CD4-positive, alpha-beta T cell treated with Interleukin-1 beta for 1 hour (primary cell): ENCODE measurements at places on chromosomes 16 and 17.

DNA sequence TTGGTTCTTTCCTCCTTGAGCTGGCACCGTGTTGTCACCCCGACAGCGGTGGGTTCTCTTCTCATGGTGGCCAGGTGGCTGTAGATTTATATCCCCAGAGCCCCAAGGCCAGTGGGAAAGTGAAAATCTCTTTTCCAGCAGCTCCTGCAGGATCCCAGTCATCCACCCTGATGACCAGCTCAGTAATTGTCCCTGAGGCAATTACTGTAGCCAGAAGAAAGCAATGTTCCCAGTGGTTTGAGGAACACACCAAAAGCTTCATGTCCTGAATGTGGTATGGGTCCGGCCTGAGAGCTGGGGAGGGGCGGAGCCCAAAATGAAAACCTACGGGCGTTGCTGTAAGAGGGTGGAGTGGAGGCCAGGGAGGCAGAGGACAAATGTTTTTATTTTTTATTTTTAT is 69.0 kb downstream of the WSB1 start:
- DNase-seq: no peak

DNA sequence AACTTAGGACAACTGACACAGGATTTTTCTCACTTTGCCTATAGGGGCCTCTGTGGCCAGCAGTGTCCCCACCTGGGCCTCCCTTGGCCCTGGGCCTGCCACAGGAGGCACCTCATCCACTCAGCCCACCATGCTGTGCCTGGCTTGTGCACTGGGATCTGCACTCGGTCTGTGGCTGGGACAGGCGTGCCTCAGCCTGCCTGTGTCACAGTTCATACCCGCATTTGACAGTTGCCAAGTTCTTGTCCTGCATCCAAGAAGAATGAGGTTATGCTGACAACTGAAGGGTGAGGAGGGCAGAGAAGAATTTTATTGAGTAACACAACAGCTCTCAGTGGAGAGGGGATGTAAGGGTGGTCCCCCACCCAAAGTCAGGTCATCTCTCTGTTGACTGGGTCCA is 36.0 kb downstream of the ZFP90 start:
- no peak for DNase-seq

GRCh38 chr16:49552313-49552928 is 178.8 kb downstream of the C16orf78 start:
- no peak for DNase-seq

DNA sequence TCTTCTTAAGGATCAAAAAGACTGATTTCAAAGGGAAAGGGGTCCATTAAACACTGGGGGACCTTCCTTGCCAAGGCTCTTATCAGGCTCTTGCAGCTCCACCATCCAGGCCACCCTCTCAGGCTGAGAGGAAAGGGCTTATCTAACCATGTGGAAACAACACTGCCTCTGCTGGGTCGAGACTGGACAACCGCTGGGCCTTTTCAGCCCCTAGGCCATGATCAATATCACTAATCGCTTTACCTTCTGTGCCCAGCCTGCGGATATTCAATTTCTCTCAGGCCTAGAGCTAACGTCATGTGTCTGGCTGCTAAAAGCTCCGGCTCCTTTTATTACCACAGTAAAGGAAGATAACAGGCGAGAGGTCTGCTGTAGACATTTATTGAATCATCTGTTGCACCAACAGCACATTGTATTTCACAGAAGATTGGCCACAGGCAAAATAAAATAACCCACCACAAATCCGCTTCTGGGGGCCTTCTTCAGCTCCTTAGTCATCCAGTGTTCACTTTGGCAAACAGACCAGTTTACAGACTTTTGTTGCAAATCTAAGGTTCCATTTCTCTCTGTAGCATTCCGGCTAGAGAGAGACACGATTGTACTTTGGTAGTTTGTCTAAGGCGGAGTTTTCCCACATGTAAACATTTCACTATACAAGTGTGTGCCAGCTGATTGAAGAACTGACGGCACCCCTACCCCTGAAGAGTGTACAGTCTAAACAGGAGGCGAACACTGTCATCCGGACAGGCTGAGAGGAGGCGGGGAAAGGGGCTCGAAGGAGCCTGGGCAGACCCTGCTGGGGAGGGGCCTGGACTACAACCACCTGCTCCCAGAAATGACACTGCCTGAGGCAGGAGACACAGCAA is 13.9 kb downstream of the CYB561 start:
- DNase-seq: no peak

- DNase-seq: no peak
Observed at GRCh38 chr17:22517716-22518115, 825.4 kb downstream of the KCNJ18 start.

DNA sequence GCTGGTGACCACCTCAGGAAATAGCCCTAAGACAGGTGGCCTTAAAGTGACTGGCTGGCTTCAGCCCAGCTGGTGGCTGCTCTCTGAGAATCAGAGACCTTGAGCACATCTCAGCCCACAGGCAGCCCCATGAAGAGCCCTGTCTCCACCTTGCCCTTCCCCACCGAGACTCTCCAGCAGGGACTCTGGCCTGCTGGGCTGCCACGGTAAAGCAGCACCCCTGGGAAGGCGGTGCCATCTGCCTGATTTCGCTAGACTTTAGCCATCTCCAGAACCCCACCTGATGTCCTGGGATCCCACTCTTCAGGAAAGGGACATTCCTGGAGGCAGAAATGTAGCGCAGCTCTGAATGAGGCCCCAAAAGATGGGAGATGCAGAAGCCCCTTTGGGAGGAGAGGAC is 45.2 kb upstream of the LGALS9 start:
- DNase-seq: no peak

- DNase-seq: no peak
Observed at GRCh38 chr17:74888469-74888868, 5.0 kb downstream of the FADS6 start.

DNA sequence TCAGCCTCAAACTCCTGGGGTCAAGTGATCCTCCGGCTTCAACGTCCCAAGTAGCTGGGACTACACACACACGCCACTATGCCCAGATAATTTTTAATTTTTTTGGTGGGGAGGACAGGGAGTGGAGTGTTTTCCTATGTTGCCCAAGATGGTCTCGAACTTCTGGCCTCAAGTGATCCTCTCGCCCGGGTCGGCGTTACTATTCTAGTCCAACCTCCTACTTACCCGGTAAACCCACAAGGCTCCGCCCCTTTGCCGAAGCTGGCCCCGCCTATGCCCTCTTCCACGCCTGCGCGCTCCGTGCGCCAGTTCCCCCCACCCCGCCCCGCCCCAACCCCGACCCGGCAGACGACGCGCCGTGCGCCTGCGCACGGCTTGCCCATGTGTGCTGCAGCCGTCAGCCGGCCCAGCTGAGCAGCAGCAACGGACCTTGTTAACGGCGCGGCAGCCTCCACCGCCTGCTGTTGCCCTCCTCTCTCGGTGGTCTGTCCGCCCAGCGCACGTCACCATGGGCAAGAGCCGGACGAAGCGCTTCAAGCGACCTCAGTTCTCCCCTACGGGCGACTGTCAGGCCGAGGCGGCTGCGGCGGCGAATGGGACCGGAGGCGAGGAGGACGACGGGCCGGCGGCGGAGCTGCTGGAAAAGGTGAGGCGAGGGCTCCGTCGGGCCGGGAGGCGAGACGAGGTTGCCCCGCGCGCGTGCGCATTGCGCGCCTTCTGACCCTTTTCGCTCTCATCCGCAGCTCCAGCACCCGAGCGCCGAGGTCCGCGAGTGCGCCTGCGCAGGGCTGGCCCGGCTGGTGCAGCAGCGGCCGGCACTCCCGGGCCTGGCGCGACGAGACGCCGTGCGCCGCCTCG is at the start of gene HEATR3:
Gene HEATR3 (plus strand): TSS at position 347 of the 858 bp plus-strand sequence. CDS start 162 bp downstream, at position 509.
- DNase-seq: peak; percentile 97

DNA sequence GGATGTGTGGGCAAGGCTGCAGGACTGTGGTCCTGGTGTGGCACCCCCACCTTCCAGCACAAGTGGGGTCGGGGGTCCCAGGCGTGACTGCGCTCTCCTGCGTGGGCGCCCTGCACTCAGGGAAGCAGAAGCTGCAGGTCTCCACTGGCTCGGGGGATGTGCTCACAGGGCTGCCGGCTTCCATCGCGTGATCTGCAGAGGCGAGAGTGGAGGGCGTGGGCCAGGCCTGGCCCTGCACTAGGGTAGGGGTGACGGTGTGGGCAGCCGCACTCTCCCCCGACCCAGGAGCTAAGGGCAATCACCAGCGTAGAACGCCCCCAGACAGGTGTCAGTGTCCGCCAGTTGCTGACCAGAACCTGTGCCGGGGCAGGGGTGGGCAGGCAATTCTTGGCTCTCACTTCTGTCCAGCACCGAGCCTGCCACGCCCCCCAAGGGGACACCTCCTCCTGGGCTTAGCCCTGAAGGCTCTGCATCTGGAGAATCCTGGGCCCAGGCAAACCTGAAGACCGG is 32.3 kb downstream of the TNFRSF13B start:
- no peak for DNase-seq

- no peak for DNase-seq
Observed at GRCh38 chr16:5330058-5330457, 232.5 kb upstream of the EEF2KMT start.

DNA sequence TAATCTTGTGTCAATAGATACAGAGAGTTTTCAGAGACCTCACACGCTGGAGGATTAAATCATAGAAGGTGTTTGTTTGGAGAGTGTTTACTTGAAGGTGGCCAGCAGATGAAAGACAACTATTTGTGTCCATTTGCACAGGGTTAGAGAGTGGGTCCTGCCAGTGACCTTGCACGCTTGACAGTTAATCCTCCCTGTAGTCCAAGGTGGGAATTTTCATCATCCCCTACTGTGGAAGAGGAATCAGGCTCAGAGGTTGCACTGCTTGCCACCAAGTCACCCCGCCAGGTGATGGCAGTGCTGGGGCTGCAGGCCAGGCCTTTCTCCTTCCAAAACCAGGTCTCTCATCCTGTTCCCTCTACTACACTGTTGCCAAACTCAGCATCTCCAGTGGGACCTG is 12.3 kb downstream of the CDH1 start:
- no peak for DNase-seq

GRCh38 chr17:19762515-19762961 is 14.4 kb upstream of the ALDH3A1 start:
- peak; percentile 64 for DNase-seq

- DNase-seq: peak; percentile 26
Observed at GRCh38 chr16:88799569-88800276, 3.9 kb upstream of the CDT1 start.

GRCh38 chr16:3099732-3100499 is 822 bp upstream of the ZSCAN10 start:
- DNase-seq: peak; percentile 94

DNA sequence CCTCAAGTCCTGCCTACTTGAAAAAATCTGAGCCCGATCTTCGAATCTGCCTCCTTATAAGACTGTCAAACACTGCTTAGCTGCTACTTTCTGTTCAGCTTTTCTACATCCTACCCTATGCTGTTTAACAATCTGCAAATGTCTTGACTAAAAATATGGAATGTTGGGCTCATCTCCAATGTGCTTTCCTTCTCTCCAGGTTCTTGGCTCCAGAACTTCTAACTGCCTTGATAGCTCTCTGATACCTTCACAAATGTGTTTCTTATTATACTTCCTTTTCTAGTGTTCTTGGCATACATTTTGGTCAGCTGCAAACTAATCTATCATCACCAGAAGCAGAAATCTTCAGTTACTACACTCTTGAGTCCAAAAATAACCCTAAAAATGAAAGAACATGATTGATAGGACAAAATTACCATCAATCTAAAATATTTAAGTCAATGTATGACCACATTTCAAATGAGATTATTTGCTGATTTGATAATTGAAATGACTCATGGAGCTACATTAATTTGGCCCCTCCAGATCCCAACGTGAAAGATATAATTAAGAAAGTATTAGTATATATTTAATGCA is 372.3 kb upstream of the MON1B start:
- DNase-seq: no peak

GRCh38 chr16:85133290-85133599 is 21.0 kb upstream of the CIBAR2 start:
- no peak for DNase-seq

GRCh38 chr17:52606098-52606497 is 447.6 kb upstream of the CA10 start:
- DNase-seq: no peak

GRCh38 chr17:45364531-45365390 is 47.9 kb upstream of the MAP3K14 start:
- no peak for DNase-seq
